NCI-H2029 (cell line): ENCODE measurements at places on chromosomes 16 and 17.

- DNase-seq = no peak
These were observed 7.2 kb downstream of the SOCS7 start for GRCh38 chr17:38358586-38359513.

DNA sequence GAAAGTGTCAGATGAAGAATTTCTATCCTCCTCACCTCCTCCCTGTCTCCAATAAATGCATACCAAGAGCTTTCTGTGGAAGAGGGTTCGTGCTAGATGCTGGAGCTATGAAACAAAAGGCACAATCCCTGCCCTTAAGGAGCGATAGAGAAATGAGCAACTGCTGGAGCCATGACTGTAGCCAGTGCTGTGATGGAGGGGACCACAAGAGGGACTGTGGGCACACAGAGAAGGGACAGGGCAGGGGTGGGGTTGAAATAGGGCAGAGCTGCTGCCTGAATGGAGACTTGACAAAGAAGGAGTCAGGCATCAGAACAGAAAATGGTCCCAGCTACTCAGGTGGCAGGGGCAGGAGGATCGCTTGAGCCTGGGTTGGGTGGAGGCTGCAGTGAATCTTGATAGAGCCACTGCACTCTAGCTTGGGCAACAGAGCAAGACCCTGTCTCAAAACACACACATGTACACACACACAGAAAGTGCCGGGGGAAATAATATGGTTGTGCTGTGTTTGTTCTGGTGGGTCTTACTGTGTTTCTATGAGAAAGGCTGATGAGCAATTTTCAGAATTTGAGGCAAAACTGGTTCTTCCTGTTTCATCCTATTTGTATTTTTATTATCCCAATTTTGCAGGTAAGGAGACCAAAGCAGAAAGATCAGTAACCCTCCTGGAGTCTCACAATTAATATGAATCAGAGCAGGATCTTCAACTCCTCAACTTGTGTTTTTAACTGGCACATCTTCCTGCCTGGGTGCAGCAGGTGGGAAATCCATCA lies 16.5 kb downstream of the TMEM98 start:
- no peak for DNase-seq

GRCh38 chr17:31715446-31715845 lies 143.6 kb downstream of the COPRS start:
- no peak for DNase-seq

- DNase-seq = no peak
These were observed 148.6 kb downstream of the SHISA6 start for GRCh38 chr17:11389583-11389982.

DNA sequence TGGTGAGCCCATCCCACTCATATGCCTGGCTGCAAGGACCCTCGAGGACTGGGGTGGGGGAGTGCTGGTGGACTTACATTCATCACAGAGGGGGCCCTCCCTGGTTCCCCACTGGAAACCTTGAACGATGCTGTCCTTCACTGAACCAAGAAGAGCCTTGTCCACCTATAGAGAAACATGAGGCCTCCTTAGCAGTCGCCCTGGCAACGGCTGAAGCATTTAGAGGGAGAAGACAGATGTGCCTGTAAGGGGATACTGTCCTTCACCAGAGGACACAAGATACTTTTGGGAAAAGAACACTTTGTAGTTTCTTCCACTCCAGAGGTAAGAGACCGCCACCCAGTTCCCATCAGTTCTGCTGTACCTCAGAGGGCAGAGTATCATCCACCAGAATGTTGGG lies 6.5 kb downstream of the HIGD1B start:
- no peak for DNase-seq

DNA sequence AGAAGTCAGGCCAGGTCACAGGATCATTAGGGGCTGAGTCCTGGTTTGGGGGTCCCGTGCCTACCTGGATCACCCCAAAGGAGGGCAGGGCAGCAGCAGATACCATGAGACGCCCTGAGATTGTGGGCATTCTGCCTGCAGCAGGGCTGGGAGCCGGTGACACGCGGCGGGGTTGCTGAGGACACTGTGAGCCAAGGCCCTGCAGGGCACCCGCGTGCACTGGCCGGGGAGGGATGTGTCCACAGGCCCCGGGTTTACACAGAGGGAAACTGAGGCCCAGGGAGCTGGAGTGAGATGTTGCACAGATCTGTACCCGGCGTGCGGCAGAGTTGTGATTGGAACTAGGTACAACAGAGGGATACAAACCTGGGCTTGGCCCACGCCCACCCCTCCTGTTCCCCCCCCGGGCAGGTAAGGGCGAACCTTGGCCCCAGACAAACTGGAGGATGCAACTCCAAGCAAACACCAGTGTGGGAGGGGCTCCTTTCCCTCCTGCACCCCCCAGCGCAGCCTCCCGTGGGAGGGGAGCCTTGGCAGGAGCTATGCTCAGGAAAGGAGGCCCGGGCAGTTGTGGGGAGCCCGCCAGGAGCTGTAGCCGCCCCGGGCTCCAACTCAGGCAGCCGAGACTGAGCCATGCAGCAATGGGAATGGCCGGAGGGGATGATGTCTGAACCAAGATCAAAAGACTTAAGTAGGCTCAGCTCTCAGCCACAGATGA lies 91.3 kb downstream of the ENGASE start:
- no peak for DNase-seq

- peak; percentile 69 for DNase-seq
These were observed at the start of gene CORO1A for GRCh38 chr16:30183233-30184095. Gene CORO1A, plus strand, starts transcription at chr16:30183602. Its CDS starts 1,608 bp downstream, at chr16:30185210.

DNA sequence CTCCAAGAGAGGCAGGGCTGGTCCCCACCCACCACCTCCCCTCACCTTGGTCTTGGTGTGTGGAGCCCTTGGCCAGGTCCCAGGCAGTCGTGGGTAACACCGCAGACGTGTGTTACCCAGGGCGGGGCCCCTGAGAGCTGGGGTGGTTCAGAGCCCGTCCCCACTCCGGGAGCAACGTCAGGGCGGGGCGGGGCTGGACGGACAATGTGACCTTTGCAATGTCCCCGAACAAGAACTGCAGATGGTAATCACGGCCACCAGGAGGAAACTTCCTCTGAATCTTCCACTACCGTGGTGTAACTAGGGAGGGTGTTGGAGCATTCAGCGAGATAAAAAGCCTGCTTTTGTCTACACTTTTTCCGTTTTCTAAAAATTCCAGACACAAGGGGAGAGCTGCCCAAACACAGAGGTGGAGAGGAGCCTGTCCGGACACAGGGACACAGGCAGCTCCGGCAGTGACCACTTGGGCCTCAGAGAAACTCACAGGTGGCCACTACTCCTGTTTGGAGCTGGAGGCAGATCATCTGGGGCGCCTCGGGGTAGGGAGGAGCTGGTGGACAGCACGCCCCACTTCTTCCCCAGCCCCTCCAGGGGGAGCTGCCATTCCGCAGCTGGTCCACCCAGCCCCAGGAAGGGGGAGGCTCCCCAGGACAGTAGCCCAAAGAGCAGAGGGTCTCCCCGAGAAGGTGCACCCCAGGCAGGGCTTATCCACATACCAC lies 14.2 kb upstream of the SLC38A10 start:
- DNase-seq = no peak

DNA sequence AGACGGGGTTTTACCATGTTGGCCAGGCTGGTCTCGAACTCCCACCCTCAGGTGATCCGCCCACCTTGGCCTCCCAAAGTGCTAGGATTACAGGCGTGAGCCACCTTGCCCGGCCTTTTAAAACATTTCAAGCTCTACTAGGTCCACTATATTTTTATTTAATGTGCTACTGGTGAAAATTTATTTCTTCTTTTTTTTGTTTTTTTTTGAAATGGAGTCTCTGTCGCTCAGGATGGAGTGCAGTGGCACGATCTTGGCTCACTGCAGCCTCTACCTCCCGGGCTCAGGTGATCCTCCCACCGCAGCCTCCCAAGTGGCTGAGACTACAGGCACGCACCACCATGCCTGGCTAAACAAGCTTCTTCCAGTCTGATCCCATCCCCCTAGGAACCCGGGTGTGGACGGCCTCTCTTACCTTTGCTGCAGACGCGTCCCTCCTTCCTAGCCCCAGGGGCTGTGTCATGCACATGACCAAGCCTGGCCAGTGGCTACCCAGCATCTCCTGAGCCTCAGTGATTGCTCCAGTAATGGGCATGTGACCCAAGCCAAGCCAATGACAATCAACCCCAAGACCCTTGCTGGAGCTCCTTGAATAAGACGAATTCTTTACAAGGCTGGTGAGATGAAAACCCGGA lies 40.1 kb upstream of the LITAF start:
- no peak for DNase-seq

- DNase-seq = peak; percentile 51
These were observed 5.0 kb upstream of the DNASE1L2 start for GRCh38 chr16:2231016-2231931.

GRCh38 chr16:75256696-75257343 lies 5.4 kb upstream of the BCAR1 start:
- DNase-seq = no peak

GRCh38 chr17:75241502-75241901 lies 19.9 kb downstream of the GGA3 start:
- DNase-seq = no peak

DNA sequence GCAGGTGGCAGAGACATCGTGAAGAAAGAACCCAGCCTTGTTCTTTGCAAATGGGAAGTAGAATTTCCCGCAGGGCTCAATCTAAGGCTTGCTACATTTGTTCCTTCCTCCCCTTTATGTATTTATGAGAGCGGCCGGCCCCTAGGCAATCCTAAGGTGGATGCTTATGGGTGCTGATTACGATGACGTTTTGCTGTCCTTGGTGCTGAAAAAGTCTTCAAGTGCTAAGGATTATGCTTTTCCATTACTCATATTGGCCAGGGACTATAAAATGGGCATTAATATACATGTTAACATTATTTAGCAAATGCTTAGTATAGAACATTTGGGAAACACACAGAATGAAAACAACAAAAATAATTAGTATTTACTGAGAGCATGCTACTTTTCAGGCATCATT lies 313.3 kb upstream of the XYLT1 start:
- DNase-seq = no peak

- DNase-seq = no peak
These were observed 2.0 kb upstream of the ZACN start for GRCh38 chr17:76076765-76077583.

DNA sequence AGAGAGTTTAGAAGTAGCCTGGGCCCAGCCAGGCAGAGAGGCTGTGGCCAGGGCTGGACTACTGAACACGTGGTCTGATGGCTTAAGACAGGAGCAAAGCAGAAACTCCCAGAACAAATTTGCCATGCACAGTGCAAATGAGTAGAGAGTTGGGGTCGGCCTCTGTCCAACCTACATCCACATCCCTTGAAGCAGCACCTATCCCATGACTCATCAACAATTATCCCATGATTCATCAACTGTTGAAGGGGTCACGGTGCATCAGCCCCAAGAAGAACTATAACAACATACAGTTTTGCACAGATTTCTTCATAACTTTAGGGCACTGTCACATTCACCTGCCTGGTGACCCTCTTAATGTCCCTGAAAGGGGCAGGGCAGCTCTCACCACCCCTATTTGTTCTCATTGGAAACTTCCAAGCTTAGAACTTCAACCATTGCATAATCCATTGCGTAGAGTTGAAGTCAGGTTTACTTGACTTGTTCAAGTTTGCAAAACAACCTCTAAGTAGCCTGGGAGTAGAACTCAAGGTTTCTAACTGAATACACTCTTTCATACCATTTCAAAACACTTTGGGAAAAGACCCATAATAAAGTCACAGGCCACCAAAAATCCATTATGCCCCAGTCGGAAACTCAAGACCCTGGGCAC lies 235.2 kb upstream of the CDH5 start:
- DNase-seq = no peak

- DNase-seq = no peak
These were observed 834.4 kb downstream of the KCNJ2 start for GRCh38 chr17:71003736-71004135.

DNA sequence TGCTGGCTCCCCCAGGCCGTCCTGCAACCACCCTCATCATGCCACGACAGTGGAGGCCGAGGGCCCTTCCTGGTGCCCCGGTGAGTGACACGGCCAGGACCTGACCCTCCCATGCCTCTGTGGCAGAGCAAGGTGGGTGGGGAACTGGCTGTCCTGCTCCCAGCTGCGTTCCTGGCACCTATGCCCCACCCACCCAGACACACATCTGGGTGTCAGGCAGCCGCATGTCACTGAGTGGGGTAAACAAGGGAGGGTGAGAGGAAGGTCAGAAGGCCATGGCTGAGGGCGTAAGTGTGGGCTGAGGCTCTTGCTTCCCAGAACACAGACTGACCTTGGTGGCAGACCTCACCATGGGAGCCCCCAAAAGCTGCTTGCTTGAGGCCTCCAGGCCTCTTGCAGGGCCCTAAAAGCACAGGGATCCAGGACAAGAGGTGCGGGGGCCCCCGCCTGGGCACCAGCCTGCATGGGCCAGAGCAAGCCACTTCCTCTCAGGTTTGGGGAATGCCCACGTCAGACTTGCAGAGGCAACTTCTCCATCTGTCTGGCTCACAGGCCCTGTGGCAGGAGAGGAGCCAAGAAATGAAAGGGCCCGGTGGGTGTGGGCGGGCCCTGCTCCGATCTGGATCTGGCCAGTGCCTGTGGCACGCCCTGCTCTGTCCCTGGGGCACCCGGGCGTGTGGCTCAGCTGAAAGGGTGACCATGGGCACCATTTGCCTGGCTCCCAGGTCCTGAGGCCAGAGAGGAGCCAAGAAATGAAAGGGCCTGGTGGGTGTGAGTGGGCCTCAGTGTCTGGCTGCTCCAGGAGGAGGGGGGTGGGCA lies 3.9 kb upstream of the CCDC57 start:
- DNase-seq = no peak

DNA sequence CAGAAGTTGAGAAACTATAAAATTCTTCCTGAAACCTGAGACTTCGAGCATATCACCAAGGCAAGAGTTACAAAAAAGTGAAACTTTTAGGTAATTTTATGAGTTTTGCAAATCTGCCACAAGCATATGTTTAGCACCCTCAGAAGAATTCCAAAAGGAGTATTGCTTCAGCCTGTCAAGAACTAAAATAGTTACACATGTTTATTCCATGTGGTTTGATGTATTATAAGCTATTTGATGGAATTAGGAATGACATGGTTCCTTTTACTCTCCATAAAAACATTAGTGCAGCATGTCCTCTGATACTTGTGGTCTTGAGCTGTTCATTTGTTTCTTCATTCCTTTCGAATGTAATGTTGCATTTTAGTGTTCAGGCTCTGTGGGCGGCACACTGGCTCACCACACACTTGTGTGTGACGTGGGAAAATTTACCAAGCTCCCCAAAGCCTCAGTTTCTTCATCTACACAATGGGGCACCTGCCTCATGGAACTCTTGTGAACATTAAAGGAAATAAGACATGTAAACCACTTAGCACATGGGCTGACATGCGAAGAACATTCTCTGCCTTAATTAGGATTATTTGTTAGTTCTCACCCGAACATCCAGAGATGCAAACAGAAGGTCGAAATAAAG lies 204.2 kb upstream of the FOXF1 start:
- no peak for DNase-seq

- DNase-seq = no peak
These were observed 452.1 kb upstream of the ASIC2 start for GRCh38 chr17:33745047-33745760.

DNA sequence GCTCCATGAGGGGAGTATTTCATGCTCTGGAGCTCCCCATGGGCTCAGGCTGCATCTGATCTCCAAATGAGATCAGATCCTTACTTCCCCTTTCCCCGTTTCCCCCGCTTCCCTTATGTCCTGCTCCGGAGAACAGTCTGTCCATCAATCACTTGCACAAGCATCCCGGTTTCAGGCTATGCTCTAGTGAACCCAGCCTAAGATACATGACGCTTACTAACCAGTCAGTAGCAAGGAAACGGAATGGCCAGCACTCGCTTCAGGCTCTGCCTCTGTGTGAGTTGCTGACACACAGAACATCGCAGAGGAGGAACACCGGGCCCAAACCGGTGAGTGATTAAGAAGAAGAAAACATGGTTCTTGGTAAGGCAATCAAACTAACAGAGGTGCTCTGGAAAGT lies 9.4 kb upstream of the ATP5MC1 start:
- no peak for DNase-seq

- DNase-seq = no peak
These were observed 15.3 kb upstream of the ARL5C start for GRCh38 chr17:39181303-39181702.

- DNase-seq = no peak
These were observed 94.8 kb upstream of the CBX4 start for GRCh38 chr17:79933863-79934652.
